Posterior vena cava (tissue), 2 donors: ENCODE measurements at places on chromosomes 5 and 9. TPM values are rescaled to one million over a fixed set of nuclear protein-coding genes. Genes with fewer than 3 reads are reported as not detected.

DNA sequence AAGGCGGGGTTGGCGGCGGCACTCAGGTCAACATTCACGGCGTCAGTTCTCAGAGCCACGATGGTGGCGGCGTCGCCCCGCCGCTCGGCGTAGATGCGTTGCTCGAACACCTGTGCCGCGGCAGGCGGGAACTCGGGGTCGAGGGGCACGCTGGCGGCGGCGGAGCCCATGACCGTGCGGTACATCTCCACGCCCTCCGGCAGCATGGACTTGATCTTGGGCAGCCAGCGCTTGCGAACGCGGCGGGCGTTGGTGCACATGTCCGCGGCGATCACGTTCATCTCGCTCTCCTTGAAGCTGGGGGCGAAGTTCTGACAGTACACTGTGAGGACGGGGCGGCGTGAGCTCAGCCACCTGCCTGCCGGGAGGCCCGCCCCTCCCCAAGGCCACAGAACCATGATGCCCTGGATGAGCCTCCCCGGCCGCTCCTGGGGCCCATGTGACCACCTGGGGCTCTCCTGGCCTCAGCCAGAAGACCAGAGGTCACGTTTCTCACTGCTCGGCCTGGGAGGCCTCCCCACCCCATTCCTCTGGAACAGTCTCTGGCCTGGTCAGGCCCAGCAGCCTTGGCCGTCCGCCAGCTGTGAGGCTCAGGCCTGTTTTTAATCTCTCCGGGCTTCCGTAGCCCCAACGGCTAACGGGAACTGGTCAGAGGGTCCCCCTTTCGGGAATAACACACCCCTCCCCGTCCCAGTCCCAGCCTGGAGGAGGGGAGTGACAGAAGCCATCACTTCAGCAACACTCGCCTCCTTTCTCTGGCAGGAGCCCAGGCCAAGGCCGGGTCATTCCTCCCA is 50.7 kb upstream of the UBAC1 start:
- peak; percentile 96 for DNase-seq

Gene TMOD1
- 72.1 TPM for total RNA-seq

GRCh38 chr5:147391781-147392180 is 118.1 kb downstream of the DPYSL3 start:
- peak; percentile 87 for DNase-seq

Gene CFAP157
- total RNA-seq = 0.14 TPM

Gene GLT6D1
- total RNA-seq = not detected

DNA sequence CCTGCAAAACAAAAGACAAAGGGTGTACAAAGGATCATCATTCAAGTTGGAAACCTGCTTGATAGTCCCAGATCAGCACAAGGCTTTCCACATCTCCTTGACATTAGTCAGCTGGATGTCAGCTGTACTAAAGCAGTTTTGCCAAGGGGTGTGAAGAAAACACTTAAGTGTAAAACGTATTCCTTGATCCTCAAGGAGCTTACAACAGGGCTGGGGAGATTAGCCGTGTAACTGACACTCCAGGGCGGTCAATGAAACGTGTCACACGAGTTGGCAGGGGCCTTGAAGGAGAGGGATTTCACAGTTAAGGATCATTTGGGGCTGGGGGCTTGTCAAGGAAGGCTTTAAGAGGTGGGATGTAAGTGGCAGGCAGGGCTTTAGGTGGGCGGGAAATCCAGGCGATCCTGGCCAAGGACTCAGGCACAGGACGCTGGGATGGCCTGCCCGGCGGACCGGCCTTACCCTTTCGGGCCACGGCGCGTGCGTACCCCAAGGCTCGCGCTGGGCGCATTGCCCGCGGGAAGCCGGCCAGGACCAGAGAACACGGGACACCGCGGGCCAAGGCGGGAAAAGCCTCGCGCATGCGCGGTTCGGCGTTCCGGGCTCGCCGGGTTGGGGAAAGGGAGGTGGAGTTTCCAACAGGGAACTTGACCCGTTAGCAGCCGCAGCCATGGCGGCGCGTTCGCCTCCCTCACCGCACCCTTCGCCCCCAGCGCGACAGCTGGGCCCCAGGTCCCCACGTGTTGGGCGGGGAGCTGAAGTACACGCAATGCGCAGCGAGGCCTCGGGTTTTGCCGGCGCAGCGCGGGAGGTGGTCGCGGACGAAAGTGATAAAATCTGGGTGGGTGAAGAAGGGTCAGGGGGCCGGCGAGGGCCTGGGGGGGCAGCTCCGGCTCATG is at the start of gene CNTLN:
CNTLN (plus strand) TSS at position 645 of the 899 bp plus-strand sequence; CDS start at position 671, 26 bp downstream.
- peak; percentile 99 for DNase-seq

- DNase-seq = no peak
Observed at GRCh38 chr9:1071730-1072129, 21.6 kb downstream of the DMRT2 start.

Gene TAF11L5
- not detected for total RNA-seq

GRCh38 chr5:129748913-129749880 is 1.3 kb downstream of the MINAR2 start:
- DNase-seq = no peak

GRCh38 chr9:110058304-110058953 is 149.5 kb downstream of the C9orf152 start:
- no peak for DNase-seq

Gene HCN1
- total RNA-seq = not detected

GRCh38 chr5:158233735-158234322 is 374.9 kb upstream of the CLINT1 start:
- no peak for DNase-seq

Gene ASS1
- total RNA-seq = 106 TPM

DNA sequence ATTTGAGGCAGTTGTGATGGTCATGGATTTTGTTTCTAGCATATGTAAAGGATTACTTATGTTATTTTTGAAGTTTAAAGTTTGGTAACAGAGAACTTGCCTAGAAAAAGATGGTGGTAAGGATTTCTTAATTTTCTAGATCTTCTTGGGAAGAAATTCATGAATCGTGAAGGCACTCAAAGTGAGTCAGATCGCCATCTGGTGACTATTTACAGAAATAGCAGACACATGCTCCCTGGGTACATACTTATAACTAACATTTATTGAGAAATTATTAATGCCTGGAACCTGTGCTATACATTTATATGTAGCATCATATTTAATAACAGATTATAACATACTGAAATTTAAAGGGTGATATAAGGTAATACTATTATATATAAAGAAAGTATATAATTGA is 299.7 kb downstream of the IZUMO3 start:
- no peak for DNase-seq

DNA sequence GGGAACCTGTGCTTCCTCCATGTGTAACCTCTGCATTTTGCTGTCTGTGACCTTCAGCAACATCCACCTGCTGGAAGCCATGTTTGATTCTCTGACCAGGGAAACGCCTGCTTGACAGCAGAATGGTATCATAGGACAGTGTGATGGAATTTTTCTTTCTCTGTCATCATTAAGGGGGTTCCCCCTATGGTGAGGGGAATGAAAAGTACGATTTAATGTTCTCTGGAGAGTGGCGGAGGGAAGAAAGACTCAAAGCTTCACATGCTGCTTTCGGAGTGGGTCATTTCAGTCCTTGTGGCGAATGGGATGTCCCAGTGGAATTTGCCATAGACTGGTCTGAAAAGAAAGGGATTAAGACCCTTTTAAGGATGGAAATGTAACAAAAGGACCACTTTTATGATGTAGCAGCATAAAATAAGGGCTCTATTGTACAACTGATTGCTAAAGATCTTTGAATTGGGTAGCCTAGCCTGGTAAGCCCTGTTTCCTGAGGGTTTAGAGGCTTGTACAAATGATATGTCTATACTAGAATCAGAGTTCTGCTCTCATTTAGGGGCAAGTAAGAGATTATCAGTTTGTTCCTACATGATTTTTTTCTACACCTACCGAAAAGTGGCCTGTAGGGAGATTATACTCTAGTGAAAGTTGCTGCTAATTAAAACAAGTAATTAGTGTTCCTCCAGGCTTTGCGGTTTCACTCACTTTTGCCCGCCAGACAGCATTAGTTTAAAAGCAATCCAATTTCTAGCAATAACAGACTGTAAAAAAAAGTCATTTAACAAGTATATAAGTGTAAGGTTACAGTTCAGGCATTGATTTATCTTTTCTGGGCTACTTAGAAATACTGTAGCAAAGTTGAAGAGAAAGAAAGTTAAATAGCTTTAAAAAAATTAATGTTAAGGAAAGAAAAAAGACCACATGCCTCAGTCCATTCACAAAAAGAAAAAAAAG is 904.5 kb downstream of the NR2F1-AS1 start:
- no peak for DNase-seq

- DNase-seq = no peak
Observed at GRCh38 chr5:27144456-27144855, 106.1 kb upstream of the CDH9 start.

Gene GRM6
- total RNA-seq = not detected

DNA sequence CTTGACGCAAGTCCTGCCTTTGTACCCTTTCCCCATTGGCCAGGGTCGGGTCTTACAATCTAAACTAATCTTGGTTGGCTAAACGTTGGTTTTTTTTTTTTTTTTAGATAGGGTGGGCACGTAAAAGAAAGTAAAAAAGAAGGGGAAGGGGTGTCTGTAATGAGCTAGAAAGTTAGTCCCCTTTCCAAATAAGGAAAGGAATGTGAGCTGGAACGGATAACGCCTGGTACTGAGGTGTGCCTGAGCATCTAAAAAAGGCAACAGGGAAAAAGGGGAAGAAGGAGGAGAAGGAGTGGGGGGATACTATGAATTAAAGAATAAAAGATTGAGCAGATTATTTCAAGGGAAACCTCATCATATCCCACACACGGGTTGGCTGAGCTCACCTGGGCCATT is 66.2 kb upstream of the IL17B start:
- DNase-seq = no peak

Gene CNTNAP3B
- total RNA-seq = 20.6 TPM

Gene TMEM252
- not detected for total RNA-seq

- no peak for DNase-seq
Observed at GRCh38 chr5:50726475-50727148, 60.2 kb downstream of the PARP8 start.

DNA sequence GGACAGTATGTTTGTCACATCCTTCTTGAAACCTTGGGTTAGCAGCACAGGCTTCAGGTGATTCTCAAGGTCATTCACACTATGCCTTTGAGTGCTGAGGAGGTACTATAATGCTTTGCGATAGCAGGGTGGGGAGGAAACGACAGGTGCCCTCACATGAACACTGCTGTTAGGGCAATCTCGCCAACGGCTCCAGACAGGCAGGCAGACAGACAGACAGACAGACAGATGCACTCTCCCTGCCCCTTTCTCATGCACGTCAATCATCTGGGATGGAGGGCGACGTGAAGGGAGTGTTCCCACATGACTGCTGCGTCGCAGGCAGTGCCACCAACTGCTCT is 82.9 kb downstream of the RAPGEF1 start:
- DNase-seq = no peak

- DNase-seq = no peak
Observed at GRCh38 chr5:125298258-125298657, 551.8 kb upstream of the ZNF608 start.

DNA sequence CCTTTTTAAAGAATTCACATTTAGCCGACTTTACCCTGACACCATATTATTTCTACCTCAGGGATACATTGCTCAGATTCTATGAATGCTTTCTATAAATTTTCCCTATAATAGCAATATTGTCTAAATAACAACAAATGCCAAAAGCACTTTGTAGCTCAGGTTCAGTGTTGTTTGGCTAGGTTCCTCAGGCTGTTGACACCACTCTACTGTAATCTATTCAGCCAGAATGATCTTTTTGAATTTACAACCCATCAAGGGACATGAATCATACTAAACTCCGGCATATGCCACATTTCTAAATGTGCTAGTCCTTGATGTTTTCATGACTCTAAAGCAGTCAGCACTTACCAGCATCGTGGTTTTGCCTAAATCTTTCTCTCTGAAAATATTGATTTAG is 641.5 kb upstream of the CDH10 start:
- no peak for DNase-seq

DNA sequence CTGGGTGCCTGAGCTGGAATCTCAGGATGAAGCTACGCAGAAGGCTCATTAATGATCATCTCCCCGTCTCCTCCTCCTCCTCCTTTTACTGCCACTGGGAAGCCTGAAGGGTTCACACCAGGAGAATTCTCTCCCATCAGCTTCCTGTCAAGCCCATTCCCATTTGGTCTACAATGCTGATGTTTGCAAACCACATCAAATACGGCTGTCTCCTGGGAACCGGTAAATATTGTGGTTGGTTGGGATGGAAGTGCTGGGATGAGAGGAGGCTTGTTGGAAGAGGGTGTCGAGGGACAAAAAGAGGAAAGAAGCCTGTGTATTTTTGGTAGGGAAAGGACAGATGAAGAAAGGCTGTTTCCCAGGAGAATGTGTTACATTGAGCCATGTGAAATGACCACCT is 13.2 kb upstream of the S1PR3 start:
- no peak for DNase-seq

Gene BHMT2
- total RNA-seq = 36.3 TPM

- DNase-seq = no peak
Observed at GRCh38 chr9:109274884-109275730, 45.8 kb downstream of the EPB41L4B start.

DNA sequence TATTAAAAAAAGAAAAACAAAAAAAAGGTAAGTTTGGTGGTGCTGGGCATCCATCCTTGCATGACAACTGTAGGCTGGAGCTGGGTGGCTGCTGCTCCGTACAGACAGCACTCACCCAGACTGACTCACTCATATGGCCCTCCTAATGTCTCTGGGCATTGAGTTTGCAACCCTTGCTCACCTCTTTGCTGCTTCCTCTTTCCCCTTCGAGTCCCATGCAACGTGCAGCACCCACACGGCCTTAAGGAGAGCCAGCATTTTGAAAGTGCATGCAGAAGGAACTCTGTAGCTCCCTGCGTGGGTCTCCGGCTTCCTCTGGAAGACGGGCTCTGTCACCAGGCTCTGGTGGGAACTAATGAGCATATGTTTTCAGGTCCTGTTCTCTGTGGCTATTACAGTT is 60.5 kb upstream of the ENTREP1 start:
- DNase-seq = no peak

- DNase-seq = no peak
Observed at GRCh38 chr5:72511366-72511765, 4.2 kb upstream of the ZNF366 start.

GRCh38 chr9:129568560-129569501 is 52.1 kb downstream of the C9orf50 start:
- no peak for DNase-seq

DNA sequence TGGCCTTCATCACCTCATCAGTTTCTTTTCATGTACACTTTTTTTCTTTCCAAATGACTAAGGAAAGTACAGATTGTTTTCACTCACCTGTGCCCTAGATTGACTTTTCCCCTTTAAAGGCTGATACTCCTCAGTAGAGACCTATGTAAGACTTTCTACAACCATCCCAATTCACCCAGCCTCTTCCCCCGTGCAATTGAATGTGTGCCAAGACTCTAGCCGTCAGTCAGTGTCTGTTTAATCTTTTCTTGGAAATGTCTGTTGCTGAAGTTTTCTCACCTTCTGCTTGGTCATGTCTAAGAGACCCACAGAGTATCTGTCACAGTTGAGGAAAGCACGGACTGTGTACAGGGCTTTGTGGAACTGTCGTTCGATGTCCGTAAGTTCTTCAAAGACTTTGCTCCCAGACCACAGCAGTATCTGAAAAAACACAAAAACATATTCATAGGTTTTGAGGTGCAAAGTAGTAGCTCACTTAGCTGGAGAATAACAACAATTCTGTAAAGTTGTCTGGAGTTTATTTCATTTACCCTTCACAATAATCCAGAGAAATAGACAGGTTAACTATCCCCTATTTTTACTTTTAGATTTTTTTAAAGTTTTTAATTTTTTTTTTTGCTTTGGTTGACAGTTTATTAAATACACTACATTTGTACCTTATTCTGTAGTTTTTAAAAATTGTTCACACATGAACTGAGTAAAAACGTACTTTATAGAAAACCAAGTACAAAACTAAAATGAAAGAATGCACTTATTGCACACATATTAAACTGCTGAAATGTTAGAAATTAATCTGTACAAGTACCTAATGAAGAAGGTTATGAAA is 13.6 kb downstream of the PDE6A start:
- DNase-seq = no peak
